ENCODE measurements at places on chromosomes 2 and 18. TPM values are rescaled to one million over a fixed set of nuclear protein-coding genes. Genes with fewer than 3 reads are reported as not detected.

The REEP1 gene
- 0.22 TPM for total RNA-seq

The RNF125 gene
- 36.0 TPM for total RNA-seq

The SPATS2L gene
- 5.4 TPM for total RNA-seq

The POU3F3 gene
- total RNA-seq: not detected

The MTHFD2 gene
- total RNA-seq: 51.2 TPM

The HMSD gene
- 0.53 TPM for total RNA-seq

The MEMO1 gene
- 38.5 TPM for total RNA-seq

The UGT1A4 gene
- total RNA-seq: not detected

The SPDYA gene
- 13.3 TPM for total RNA-seq

The IKZF2 gene
- total RNA-seq: 64.1 TPM

The ALPP gene
- total RNA-seq: not detected

GRCh38 chr18:28067346-28067745 lies 109.6 kb downstream of the CDH2 start:
- no peak for DNase-seq

DNA sequence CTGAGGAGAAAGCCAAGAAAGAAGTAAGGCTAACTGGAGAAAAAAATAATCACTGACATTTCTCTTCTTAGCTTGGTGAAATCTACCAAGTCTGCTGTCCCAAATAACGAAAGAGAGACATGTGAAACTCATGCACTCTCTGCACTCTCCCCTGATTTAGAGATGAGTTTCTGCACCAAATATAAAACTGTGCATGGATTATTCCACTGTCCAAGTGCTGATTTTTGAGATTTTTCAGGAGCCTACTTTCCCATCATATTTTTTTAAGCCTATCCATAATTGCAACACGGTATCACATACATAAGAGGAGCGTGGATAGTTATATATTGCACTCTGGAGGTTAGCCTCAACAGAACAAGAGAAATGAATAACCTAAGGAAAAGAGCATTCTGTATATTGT lies 10.0 kb upstream of the RIT2 start:
- DNase-seq: no peak

DNA sequence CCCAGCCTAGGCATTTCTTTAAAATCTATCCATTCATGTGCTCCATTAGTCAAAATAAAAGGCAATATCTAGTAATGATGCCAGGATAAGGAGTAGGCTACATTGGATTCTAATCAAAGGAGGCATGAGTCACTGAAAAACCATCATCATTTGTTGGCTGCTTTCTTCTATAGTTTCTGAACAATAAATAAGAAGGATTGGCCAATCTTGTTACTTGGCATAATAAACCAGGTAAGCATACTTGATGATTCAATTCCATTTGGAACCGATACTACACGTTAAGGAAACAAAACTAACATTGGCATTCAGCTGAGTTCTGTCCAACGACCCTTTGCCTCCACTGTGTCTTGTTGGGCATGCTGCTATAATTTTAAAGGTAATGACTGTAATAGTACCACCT lies 27.2 kb downstream of the ATP8B1 start:
- no peak for DNase-seq

GRCh38 chr2:189337656-189338055 lies 103.6 kb upstream of the WDR75 start:
- no peak for DNase-seq

- no peak for DNase-seq
Measured at GRCh38 chr2:66517772-66518171, 82.8 kb downstream of the MEIS1 start.

GRCh38 chr18:61765097-61765496 lies 127.7 kb downstream of the RNF152 start:
- no peak for DNase-seq

DNA sequence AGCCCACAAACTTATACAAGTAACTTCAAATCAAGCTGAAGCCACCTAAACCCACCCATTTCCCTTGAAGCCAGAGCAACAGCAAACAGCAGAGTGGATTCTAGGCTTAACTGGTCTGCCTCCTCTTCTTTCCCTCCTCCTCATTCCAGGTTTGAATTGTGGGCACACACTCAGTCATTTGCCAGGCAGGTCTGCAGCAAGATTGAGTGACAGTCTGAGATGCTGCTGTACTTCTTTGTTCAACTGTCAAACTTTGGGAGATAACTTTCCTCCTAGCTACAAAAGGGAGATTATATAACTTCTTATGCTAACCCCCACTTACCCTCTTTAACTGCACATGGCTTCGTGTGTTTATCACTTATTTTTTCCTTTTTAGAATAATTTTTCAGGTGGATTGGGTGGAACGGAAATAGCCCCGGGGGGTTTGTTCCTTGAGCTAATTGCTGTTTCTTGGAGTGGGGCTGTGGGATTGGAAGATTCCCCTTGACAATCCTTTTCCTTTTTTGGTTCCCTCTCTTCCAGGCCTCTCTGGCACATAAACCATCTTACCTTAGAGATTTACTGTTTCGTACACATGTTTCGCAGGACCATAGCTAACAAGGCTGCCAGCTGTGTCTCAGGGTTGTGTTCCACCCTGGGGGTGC lies 55.0 kb downstream of the RNF144A start:
- no peak for DNase-seq

DNA sequence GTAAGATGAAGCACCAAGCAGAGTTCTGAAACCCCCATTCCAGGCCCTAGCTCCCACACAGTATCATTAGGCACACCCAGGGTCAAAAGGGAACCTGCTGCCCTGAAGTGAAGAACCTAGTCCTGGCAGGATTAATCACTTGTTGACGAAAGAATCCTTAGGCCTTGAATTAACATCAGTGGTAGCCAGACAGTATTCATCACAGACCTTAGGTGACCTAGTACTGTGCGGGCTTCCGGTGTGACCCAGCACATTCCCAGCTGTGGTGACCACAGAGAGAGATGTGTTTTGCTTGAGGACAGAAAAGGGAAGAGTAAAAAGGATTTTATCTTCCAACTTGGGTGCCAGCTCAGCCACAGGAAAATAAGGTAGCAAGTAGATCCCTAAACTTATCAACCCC lies 1071.4 kb upstream of the FAM98A start:
- no peak for DNase-seq

- no peak for DNase-seq
Measured at GRCh38 chr2:194486326-194486725, 1170.7 kb upstream of the SLC39A10 start.

DNA sequence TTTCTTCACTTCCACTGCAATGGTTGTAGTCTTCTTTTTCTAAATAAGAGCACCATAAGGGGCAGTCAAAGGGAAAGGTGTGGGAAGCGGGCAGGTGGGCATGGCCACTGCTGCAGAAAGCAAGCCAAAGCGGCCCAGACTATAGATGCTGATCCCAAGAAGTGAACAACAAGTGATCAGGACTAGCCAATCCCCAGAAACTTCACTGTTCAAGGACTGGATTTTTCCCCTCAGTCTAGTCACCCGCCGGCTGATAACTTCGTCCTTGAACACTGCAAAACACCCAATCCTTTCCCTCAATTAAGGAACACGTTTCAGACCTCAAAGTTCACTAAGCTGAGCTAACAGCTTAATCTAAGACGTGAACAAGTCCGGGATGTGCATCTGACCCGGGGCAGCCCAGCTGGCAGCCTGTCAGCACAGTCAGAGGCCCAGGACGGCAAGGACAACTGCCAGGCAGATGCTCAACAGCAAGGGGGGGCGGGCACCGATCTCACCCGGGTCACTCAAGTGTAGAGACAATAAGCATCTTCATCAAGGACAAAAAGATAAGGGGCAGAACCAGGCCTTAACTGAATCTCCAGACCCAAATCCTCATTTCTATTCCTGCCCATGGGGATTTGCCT lies 59.8 kb downstream of the HDLBP start:
- DNase-seq: no peak

DNA sequence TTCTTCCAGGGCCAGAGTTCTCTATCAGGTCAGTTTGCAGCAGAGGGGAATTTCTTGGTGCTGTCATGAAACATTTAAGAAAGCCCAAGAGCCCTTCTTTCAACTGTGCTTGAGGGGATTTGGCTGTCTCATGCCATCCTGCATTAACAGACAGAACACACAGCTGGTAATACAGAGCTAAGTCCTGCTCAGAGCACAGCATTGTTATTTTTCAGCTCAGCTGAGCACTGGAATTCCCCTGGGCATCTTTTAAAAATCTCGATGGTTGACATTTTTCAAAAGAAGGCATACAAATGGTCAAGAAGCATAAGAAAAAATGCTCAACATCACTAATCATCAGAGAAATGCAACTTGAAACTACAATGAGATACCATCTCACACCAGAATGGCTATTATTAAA lies 14.9 kb upstream of the IL1R2 start:
- no peak for DNase-seq

- no peak for DNase-seq
Measured at GRCh38 chr18:55588870-55589595, 1.0 kb upstream of the TCF4 start.

DNA sequence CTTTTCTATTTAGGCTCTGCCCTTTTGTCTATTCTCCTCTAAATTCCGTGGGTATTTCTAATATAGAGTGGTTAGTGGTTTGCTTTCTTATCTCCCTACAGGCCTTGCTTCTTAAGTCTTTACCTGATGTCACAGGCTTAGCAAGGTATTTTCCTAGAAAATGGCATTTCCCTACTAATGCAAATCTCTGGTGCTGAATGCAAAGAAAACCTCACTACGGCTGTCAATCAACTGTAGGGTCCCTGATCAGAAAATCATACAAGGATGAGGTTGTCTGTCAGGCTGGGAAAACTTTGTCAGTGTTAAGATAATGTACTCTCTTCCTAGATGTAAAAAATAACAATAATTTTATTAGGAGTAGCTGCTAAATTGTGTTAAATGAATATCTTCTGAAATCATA lies 27.1 kb upstream of the DSC1 start:
- no peak for DNase-seq

GRCh38 chr2:42566837-42567321 lies 1.6 kb upstream of the MTA3 start:
- DNase-seq: no peak

DNA sequence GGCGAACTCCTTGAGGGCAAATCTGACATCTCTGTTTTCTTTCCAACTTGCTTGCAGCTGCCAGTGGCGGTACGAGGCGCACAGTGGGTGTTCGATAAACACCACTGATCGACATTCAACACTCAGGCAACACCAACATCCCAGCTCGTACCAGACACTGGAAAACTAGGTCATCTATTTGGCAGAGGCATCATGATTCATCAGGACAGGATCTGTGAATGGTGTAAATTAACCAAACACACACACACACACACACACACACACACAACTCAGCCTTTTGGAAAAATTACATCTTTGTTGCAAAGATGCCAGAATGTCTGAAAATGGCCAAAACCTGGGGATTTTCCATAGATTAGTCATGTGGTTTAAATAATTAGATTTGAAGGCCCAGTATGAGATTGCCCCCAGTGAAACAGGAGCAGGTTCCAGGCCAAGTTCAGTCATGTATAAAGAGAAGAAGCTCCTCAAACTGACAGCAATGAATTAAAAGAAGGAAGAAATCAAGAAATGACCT lies 150.5 kb upstream of the NCKAP5 start:
- DNase-seq: no peak

DNA sequence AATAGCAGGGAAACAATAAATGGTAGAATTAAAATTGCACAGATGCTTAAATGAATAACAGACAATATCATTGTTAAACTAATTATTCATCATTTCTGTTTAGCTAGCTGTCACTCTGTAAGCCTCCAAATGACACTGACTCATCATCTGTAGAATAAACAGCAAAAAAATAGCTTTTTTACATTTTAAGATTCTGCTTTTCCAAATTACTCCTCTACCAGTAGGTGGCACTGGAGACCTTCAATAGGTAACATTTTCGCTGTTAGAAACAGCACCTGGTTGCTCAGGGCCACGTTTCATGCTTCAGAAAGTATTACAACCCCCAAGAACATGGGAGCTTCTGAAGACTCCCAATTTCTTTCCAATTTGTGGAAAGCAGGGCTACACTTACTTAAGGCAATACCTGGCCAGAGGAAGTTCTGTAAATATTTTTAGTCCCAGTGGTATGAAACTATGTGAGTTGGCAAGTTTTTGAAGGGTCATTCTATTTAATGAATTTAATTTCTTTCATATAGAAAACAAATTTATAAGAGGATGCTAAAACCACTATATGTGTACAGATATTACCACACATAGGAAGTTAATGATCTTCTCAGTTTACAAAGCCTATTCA lies 45.4 kb downstream of the TTN start:
- no peak for DNase-seq

DNA sequence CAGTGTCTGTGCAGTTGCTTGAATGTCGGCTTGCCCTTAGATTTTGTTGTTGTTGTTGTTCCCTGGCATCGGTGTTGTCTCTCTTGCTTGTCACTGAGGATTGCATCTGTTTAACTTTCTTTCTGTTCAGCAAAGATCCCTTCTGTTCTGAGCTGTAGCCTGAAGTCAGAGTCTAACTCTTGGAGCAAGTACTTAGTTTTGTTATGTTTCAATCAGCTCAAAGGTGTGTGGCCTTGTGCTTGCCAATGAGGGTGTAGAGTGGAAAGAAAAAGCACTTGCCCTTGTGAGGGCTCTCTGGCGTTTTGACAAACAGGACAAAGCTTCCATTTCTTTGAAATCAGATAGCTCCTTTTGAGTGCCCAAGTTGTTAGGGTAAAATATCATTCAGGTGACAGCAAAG lies 757.1 kb upstream of the CDH7 start:
- DNase-seq: no peak

DNA sequence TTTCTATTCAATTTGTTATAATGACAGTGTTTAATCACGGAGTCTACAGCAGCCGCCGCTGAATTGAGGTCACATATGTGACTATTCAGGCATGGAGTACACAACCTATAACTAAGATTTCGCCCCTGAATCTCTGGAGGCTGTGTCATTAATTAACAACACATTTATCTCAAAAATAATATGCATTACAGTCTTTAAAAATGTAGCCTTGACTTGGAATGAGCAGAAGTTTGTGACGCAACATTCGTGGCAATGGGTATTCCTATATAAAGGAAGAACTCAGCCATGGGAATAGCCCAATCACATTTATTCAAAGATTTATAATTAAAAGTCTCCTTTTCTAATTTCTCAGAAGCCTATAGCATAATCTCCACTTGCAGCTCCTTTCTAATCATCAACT lies 60.6 kb upstream of the LYPD1 start:
- no peak for DNase-seq

DNA sequence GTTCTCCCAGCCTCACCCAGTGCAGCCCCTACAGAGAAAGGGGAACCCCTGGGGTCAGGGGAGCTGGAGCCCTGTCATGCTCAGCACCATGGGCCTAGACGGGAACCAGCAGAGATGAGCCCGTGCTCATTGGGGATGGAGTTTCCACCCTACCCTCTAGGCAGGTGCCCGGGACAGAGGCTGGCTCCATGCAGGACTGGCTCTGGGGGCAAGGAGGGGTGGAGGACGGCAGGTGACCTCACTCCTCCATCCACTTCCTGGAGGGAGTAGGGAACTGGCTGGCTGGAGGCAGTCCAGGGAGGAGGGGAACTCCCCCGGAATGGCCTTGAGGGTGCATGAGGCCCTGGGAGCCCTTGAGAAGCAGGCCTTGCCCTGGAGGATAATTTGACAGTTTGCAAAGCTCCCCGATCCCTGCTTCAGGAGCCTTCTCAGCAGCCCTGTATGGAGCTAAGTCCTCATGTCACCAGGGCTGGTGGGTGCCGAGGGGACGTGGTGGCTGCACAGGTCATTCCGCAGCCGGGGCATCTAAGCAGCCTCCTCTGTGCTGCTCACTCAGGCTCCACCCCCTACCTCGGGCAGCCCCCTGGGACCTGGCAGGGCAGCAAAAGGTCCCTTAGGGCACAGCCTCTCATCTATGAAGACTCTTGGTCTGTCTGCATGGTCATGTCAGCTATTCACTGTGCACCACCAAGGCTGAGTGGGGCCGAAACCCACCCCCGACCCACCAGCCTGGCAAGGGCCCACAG lies 2.1 kb downstream of the NEURL3 start:
- DNase-seq: no peak

GRCh38 chr2:46058140-46058539 lies 239.1 kb upstream of the EPAS1 start:
- no peak for DNase-seq

All from T-cell (primary cell).